Posterior vena cava (tissue), 2 donors: ENCODE measurements at places on chromosomes 7 and 10.
A peak's percentile ranks its signal among the peaks of the same experiment; 100 is the strongest.

- DNase-seq: peak; percentile 84
These were observed 34.2 kb downstream of the CAMK2B start for GRCh38 chr7:44291066-44291732.

DNA sequence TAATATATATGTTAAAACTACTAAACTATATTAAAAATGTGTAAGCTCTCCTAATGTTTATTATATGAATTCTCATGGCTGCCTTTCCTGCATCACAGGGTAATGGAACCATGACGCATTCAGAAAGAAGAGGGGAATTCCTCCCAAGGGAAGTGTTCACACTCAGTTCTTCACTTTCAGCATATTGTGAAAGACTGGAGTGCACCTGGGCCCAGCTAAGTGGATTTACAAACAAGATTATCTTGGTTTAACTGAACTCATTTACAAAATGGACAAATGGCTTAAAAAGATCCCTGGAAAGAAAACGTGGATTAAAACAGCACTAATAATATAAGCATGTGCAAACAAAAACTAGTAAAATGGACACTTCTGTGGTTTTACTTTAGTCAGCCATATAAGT is 149.8 kb downstream of the DOCK4 start:
- no peak for DNase-seq

DNA sequence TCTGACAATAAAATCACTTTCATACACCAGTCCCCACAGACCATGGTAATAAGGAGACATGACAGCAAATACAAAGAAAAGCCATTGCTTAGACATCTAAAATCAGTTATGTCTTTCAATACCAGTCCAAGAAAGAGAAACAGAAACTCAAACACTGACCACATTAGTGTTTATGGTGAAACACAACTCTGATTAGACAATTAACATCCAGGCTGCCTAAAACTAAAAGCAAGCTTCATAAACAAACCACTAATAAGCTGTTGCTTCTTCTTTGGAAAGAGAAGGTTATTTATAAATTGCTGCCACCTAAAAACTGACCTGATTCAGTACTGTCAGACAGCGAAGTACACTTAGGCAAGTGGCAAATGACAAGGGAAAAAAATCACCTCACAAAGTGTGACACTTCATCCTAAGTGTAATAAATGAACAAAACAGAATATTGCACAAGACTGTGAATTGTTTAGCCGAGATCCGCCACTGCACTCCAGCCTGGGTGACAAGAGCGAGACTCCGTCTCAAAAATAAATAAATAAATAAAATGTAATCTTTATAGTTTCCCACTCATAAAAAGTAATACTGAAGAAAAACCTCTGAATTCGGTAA is 277.4 kb downstream of the PARD3 start:
- DNase-seq: no peak

GRCh38 chr7:134044682-134045081 is 82.5 kb upstream of the LRGUK start:
- no peak for DNase-seq
